ENCODE measurements at places on chromosomes 6 and 20. TPM values are rescaled to one million over a fixed set of nuclear protein-coding genes. Genes with fewer than 3 reads are reported as not detected.

The PERP gene
- 4.6 TPM for total RNA-seq

The PSMG4 gene
- 29.1 TPM for total RNA-seq

The PCSK2 gene
- not detected for total RNA-seq

The SRMS gene
- total RNA-seq: not detected

GRCh38 chr6:150606647-150607328 is 7.1 kb downstream of the PLEKHG1 start:
- DNase-seq: no peak
- H3K27ac ChIP-seq: no peak overlapping the region
- H3K36me3 ChIP-seq: no peaks in the 10 kb centered on the region
- peaks cover 57% of the 10 kb centered on the region for H3K27me3 ChIP-seq
- H3K4me3 ChIP-seq: no peak overlapping the region
- peaks cover under 1% of the 10 kb centered on the region for H3K4me1 ChIP-seq

DNA sequence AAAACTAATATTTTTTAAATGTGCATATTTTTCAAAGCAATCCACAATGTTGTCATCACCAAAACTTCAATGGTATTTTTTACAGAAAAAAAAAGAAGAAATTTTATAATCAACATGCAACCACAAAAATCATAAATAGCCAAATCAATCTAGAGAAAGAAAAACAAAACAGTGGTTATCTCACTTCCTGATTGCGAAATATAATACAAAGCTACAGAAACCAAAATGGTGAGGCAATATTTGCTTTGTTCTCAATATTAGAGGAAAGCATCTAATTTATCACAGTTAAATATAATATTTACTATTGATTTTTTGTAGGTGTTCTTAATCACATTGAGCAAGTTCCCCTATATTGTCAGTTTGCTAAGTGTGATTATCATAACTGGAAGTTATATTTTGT is 720.7 kb upstream of the ADGRB3 start:
- H3K4me1 ChIP-seq: no peaks in the 10 kb centered on the region
- peaks cover 1% of the 10 kb centered on the region for H3K36me3 ChIP-seq
- no peaks in the 10 kb centered on the region for H3K27me3 ChIP-seq
- no peak overlapping the region for H3K27ac ChIP-seq
- DNase-seq: no peak
- H3K4me3 ChIP-seq: no peak overlapping the region

- H3K4me3 ChIP-seq: no peak overlapping the region
- no peaks in the 10 kb centered on the region for H3K4me1 ChIP-seq
- no peaks in the 10 kb centered on the region for H3K36me3 ChIP-seq
- H3K27me3 ChIP-seq: no peaks in the 10 kb centered on the region
These were observed 72.0 kb upstream of the INSM1 start for GRCh38 chr20:20295621-20296498.

GRCh38 chr20:15642676-15643075 is 930.6 kb downstream of the KIF16B start:
- no peak overlapping the region for H3K27ac ChIP-seq
- DNase-seq: no peak
- H3K36me3 ChIP-seq: no peaks in the 10 kb centered on the region
- no peak overlapping the region for H3K4me3 ChIP-seq

All from activated T-cell treated with anti-CD3 and anti-CD28 coated beads, Interleukin-2, amount 50 U/mL, for 72 hours (primary cell).